ENCODE measurements at places on chromosomes 16 and 17. TPM values are rescaled to one million over a fixed set of nuclear protein-coding genes. Genes with fewer than 3 reads are reported as not detected.

Gene BCO1
- not detected for total RNA-seq

Gene SULT1A4
- 9.2 TPM for total RNA-seq

Gene RHBDL3
- total RNA-seq: under 0.01 TPM

Gene GALR2
- total RNA-seq: 0.53 TPM

Gene LHX1
- total RNA-seq: not detected

Gene PERCC1
- not detected for total RNA-seq

Gene PEMT
- 74.1 TPM for total RNA-seq

Gene CCL4
- total RNA-seq: not detected

Gene NOTUM
- total RNA-seq: not detected

Gene HS3ST6
- total RNA-seq: not detected

Gene LPO
- not detected for total RNA-seq

Gene SHBG
- total RNA-seq: not detected

Gene GDPD1
- 3.0 TPM for total RNA-seq

Gene KRT24
- total RNA-seq: not detected

Gene OR3A3
- total RNA-seq: not detected

Gene SPNS3
- not detected for total RNA-seq

Gene DNAH9
- total RNA-seq: not detected

Gene ALOXE3
- total RNA-seq: 0.29 TPM

Gene HEATR9
- total RNA-seq: not detected

Gene LRRC75A
- total RNA-seq: 1.8 TPM

Gene TPSB2
- total RNA-seq: not detected

Gene CCDC200
- not detected for total RNA-seq

Gene OTOP2
- not detected for total RNA-seq

Gene TTYH2
- total RNA-seq: 11.8 TPM

Gene GSG1L
- not detected for total RNA-seq

Gene MARVELD3
- not detected for total RNA-seq

Gene RAMP2
- total RNA-seq: 1.9 TPM
